NCI-H1092 treated with DMSO at 0.1 percent for 48 hours (cell line): ENCODE measurements at places on chromosomes 1 and 21.

- DNase-seq = no peak
These were observed 57.8 kb upstream of the KCNJ6 start for GRCh38 chr21:37974081-37974480.

GRCh38 chr1:158008630-158009029 lies 15.2 kb downstream of the KIRREL1 start:
- no peak for DNase-seq

DNA sequence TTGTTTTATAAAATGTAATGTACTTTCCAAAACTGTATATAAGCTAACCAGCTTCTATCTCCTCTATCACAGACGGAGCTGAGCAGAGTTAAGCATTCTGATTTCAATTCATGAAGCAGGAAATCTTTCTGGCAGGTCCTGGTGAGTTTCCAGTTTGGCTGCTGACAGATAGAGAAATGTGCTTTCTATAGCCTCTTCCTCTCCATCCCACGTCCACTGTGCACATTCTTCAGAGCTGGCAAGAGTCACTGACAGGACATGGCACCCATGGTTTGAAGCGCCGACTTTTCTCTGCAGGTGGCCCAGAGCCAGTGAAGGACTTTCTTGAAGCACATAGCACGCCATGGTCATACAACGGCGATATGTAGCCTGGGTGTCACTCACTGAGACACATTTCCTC lies 52.3 kb upstream of the POU2F1 start:
- no peak for DNase-seq

DNA sequence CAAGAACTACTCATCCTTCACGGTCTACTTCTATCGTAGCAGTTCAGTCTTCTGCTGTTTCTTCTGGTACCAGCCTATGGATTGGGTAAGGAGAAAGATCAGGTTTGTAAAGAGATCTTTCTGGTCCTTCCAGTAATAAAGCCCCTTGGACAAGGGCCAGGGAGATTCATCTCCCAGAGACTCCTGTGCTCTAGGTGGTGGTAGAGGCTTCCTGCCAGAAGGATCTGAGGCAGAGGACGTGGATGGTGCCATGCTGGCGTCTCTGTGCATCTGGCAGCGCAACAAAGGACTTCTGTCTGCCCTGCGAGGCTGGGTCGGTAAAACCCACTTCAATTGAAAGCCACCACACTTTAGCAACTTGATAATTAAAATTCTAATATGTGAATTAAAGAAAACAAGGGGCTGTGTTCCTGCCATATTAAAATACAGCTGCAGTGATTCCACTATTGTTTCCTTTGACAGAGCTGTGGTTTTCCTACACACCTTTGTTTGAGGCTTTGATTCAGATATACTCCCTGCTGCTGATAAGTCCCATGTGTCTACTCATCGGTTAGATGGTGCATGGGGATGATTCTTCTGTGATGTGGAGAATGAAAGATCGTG lies 73.6 kb downstream of the ROR1 start:
- no peak for DNase-seq

GRCh38 chr1:24619376-24619775 lies 23.7 kb upstream of the SRRM1 start:
- DNase-seq = no peak

DNA sequence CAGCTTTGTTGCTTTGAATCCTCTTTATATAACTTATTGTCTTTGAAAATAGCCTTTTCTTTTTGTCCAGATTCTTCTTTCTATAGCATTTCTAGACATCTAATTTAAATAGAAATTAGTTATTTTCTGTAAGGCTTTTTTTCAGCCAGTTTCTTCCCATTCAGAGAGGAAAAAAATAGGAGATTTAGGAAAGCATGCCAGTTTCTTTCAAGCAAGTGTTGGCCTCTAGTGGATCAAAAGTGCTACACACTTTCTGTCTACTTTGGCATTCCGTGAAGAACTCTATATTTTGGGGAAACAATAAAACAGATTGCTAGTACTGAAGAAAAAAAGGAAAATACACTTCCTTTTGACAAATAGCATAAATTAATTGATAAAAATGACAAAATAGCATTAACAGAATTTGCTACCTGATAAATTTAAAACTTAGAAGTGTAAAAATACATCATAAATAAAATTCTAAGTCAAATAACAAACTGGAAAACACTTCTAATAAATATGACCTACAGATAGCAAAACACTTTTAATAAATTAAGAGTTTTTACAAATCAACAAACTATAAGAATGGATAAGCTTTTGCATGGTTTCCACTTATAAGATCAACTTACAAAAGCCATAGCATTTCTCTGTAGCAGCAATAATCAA lies 13.1 kb upstream of the EXO1 start:
- peak; percentile 65 for DNase-seq
